ENCODE measurements at places on chromosomes 6 and 20. TPM values are rescaled to one million over a fixed set of nuclear protein-coding genes. Genes with fewer than 3 reads are reported as not detected.

ABHD12 gene
- polyA plus RNA-seq = 7.9 TPM

SNAP91 gene
- 0.09 TPM for polyA plus RNA-seq

MEP1A gene
- not detected for polyA plus RNA-seq

C20orf141 gene
- not detected for polyA plus RNA-seq

SSTR4 gene
- not detected for polyA plus RNA-seq

NKAPL gene
- 27.3 TPM for polyA plus RNA-seq

PSMB1 gene
- 280 TPM for polyA plus RNA-seq

OOEP gene
- not detected for polyA plus RNA-seq

PROKR2 gene
- polyA plus RNA-seq = not detected

LTB gene
- 1.0 TPM for polyA plus RNA-seq

CRISP2 gene
- not detected for polyA plus RNA-seq

IYD gene
- 0.05 TPM for polyA plus RNA-seq

DLK2 gene
- polyA plus RNA-seq = 0.04 TPM
